ENCODE measurements at places on chromosomes 11 and 22.

GRCh38 chr11:66046901-66047300, 2.1 kb downstream of the GAL3ST3 start:
- DNase-seq, result no peak

- DNase-seq, result no peak
Observed at GRCh38 chr11:36007127-36007655, 63.3 kb downstream of the LDLRAD3 start.

GRCh38 chr22:42905702-42906183, 48.7 kb upstream of the ARFGAP3 start:
- no peak for DNase-seq

GRCh38 chr11:110759972-110760381, 47.7 kb upstream of the ARHGAP20 start:
- no peak for DNase-seq

- no peak for DNase-seq
Observed at GRCh38 chr11:11964774-11965150, 43.7 kb downstream of the DKK3 start.

GRCh38 chr22:44325718-44326490, 13.2 kb upstream of the SHISAL1 start:
- DNase-seq, result peak; percentile 41
